OCI-LY7 (cell line): ENCODE measurements at places on chromosomes 5 and 9. TPM values are rescaled to one million over a fixed set of nuclear protein-coding genes. Genes with fewer than 3 reads are reported as not detected.

SLC22A4 gene
- not detected in 2 replicates for total RNA-seq

GRCh38 chr5:141839015-141839513 lies 39.1 kb downstream of the PCDH1 start:
- peak; percentile 87 for DNase-seq

DNA sequence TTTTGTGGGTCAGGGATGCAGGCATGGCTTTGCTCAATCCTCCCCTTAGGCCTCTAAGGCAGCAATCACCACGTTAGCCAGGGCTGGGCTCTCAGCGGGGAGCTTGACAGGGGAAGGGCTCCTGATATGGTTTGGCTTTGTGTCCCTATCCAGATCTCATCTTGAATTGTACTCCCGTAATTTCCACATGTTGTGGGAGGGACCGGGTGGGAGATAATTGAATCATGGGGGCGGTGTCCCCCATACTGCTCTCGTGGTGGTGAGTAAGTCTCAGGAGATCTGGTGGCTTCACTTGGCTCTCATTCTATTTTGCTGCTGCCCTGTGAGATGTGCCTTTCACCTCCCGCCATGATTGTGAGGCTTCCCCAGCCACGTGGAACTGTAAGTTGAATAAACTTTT lies 11.5 kb upstream of the IRX4 start:
- no peak for DNase-seq

- no peak for DNase-seq
These were observed 111.2 kb downstream of the LHFPL2 start for GRCh38 chr5:78537411-78537810.

DNA sequence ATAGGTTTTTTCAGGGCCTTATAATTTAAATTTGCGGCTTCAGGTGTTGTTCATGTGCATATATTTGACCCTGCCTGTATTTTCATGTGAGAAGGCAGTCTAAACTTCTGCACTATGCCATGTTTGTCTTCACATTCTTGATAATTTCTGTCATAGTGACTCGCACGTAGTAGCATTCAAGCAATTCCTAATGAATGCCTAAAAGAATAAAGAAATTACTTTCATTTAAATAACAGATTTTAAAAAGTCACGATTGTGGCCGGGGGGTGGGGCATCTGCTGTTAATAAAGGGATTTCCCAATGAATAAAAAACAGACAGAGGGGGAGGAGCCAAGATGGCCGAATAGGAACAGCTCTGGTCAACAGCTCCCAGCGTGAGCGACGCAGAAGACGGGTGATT lies 318.0 kb downstream of the ADAMTS6 start:
- DNase-seq, result no peak

GRCh38 chr5:133716532-133717183 lies 104.3 kb upstream of the FSTL4 start:
- DNase-seq, result no peak

PPP2R2B gene
- total RNA-seq, result not detected in 2 replicates

- peak; percentile 8 for DNase-seq
These were observed 86.7 kb upstream of the NFIB start for GRCh38 chr9:14400658-14400995.

DNA sequence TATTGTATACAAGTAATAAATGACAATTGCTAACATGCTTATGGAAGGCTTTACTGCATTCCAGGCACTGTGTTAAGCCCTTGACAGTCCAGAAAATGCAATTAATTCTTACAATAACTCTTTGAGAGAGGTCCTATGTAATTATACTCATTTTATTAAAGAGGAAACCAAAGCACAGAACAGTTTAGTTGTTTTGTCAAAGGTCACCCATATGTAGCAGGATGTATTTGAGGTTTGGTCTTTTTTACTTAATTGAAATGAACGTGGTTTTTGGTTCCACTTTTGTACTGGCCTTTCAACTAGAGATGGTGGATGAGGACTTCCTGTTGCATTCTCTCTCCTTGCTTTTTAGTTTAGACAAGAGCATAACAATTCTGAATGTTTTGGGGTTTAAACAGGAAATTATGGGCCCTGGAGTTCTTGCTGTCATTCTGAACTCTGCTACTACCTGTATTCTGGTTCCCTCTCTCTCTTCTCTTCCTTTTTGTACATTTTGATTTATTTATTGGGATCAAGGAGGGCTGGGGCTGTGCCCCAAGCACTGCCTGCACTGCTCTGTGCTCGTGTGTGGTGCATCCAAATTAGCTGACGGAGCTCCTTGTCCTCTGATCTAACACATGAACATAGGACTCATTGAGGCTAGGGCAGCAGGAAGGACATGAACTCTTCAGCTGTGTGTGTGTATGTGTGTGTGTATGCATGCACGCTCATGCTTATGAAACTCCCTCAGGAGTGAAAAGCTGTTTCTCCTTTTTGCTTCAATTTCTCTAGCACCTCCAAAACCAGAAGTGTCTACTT lies 47.4 kb downstream of the SLC28A3 start:
- DNase-seq, result no peak

DNA sequence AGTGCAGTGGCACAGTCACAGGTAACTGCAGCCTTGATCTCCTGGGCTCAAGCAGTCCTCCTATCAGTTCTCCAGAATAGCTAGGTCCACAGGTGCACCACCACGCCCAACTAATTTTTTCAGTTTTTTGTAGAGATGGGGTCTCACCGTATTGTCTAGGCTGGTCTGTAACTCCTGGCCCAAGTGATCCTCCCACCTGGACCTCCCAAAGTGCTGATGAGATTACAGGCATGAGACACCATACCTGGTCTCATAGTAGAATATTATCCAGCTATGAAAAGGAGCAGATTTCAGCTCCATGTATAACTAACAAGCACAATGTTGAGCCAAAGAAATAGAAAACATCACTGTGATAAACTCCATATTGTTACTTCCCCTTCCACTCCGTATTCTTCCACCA lies 69.8 kb downstream of the FAM78A start:
- DNase-seq, result no peak

DNA sequence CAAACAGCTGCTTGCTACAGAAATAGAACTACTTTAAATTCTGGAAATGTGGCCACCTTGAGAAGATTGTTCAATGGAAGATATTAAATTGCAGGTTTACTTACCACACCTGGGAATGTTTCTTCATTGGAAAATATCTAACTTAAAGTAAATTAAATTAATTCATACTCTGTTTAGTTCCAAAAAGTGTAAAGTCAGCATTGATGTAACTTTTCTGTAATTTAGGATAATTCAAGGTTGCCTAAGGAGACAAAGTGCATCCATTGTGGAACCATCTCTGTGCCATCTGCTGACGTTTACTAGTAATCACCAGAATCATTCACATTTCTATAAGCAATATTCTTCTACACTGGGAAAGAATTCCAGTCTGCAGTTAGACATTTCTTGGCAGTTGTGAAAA lies 53.0 kb downstream of the FAM170A start:
- no peak for DNase-seq

DNA sequence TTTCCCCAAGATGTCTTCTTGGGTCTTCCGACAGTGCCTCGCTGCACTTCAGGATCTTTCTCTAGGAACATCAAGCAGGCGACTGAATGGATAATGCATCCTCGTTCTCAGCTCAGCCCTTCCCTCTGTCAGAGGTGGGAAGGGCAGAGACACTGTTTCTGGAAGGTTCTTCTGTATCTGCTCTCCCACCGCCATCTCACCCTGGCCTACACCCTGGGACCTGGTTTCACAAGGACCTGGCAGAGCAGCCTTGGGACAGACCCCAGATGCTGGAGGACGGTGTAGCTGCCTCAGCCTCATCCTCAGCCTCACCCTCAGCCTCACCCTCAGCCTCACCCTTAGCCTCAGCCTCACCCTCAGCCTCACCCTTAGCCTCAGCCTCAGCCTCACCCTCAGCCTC lies 18.5 kb downstream of the MRPL36 start:
- DNase-seq, result no peak

PDE8B gene
- 0.21 and 0.50 TPM in 2 replicates for total RNA-seq

SHLD3 gene
- 3.8 and 4.3 TPM in 2 replicates for total RNA-seq

- DNase-seq, result no peak
These were observed 5.5 kb upstream of the GSN start for GRCh38 chr9:121262423-121262822.

DNA sequence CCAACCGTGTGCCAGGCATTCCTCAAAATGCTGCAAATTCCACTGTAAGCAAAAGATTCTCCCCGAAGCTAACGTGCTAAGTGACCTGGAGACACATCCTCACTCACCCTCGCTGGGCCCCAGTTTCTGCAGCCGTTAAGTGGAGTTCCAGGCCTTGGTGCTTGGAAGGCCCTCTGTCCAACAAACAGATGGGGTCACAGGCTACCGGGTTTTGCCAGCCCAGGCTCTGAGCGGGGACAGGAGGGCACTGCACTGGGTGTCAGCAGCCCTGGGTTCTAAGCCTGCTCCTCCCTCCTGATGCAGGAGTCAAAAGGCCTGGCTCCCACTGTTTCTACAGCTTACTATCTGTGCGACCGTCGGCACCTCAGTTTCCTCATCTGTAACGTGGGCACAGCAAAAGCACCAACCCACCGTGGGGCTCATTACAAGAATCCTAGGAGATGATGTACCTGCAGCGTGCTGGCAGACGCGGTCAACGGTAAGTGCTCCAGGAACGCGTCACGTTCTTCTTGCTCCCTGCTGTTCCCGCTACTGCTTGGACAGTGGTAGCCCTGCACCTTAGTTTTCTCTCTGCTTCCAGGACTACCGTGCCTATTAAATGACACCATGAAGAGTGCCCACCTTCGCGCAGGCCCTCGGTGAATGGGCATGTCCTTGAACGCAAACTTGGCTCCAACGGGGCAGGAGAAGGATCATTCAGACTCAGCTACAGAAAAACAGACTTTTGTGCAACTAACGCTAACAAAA lies 84.8 kb downstream of the ADAMTS2 start:
- no peak for DNase-seq

DNA sequence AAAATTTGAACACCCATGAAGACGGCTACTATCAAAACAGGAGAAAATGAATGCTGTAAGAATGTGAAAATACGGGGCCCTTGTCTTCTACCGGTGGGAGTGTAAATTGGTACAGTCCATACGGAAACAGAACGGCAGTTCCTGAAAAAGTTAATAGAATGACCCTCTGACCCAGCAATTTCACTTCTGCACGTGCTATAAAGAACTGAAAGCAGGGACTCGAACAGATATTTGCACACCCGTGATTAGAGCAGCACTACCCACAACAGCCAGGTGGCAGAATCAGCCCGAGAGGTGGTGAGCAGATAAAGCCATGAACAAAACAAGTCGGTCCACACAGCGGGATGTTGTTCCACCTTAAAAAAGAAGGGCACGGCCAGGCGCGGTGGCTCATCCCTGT lies 22.6 kb upstream of the SLC12A7 start:
- peak; percentile 96 for DNase-seq

GRCh38 chr5:146965761-146966659 lies 87.5 kb upstream of the PPP2R2B start:
- peak; percentile 70 for DNase-seq

DNA sequence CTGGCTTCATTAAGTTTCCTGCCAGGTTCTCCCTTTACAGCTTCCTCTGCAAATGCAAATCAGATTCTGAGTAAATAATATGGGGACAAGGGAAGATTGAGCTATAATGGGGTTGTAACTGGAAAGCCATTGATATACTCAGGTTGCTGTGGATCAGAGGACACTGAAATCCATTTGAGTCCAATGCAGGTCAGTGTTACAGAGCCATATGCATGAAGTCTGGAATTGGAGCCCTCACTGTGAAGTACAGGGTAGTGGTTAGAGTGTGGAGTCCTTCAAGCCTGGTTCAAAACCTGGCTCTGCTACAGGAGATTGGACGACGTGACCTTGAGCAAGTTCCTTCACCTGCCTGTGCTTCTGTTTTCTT lies 48.7 kb downstream of the TIMD4 start:
- no peak for DNase-seq

DNA sequence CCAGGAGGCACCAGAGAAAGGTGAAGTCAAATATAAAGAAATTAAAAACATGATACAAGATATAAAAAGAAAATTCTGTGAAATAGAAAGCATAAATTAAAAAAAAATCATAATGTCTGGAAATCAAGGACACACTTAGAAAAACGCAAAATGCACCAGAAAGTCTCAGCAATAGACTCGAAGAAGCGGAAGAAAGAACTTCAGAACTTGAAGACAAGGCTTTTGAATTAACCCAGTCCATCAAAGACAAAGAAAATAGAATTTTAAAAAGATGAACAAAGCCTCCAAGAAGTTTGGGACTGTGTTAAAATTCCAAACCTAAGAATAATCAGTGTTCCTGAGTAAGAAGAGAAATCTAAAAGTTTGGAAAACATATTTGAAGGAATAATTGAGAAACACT lies 168.3 kb downstream of the PRR16 start:
- no peak for DNase-seq

HCN1 gene
- not detected in 2 replicates for total RNA-seq

- DNase-seq, result no peak
These were observed 24.9 kb upstream of the ZSWIM6 start for GRCh38 chr5:61307191-61307590.

DNA sequence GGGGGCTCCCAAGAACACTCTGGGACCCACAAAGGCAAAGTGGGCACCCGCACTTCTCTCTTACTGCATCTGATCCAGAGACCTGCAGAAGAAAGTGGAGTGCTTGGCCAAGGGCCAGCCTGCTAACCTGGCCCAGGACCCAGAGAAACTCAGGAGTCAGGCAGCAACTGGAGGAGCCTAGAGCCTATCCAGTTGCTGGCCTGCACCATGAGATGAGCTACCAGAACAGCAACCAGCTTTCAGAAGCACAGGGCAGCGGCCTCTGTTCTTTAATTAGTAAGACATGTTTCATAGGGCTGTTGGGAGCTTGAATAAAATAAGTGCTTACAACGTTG lies 298.3 kb downstream of the GADD45G start:
- DNase-seq, result no peak

DNA sequence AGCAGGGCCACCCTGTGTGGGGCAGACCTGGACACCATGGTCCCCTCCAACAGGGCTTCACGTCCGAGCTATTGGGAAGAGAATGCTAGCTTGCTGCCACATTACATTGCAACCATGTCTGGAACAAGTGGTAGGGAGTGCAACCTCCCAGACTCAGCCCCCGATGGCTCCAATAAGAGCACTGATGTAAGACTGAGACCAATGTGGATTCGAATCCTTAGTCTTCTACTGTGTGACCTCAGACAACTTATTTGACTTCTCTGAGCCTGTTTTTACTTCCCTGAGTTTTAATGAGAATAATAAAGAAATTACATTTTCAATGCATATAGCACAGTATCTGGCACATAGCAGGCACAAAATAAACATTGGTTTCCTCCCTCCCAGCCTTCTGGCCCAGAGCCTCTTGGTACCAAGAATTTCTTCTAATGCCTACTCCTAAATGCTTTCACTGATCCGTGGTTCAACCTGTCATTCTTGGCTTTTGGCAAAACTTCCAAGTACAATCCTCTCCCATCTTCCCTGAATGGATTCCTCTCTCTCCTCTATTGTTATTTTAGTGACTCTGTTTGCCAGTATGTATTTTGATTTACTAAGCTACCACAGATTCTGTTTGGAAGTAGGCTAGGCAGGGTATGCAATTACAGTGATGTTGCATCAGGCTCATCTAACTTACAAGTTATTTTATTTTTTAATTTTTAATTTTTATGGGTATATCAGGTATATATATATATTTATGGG lies 34.6 kb upstream of the COL15A1 start:
- DNase-seq, result no peak

GRCh38 chr5:95424016-95424415 lies 32.9 kb downstream of the FAM81B start:
- DNase-seq, result no peak

GRCh38 chr9:81259896-81260295 lies 429.5 kb downstream of the TLE1 start:
- no peak for DNase-seq

DEPDC1B gene
- total RNA-seq, result 47.6 and 51.9 TPM in 2 replicates
